Lower lobe of right lung (tissue), 2 donors: ENCODE measurements at places on chromosomes 16 and 17. TPM values are rescaled to one million over a fixed set of nuclear protein-coding genes. Genes with fewer than 3 reads are reported as not detected.

The HAS3 gene
- total RNA-seq: 12.6 TPM

- no peak for DNase-seq
These were observed 54.9 kb downstream of the IKZF3 start for GRCh38 chr17:39809221-39809620.

The SEC14L1 gene
- 146 TPM for total RNA-seq

DNA sequence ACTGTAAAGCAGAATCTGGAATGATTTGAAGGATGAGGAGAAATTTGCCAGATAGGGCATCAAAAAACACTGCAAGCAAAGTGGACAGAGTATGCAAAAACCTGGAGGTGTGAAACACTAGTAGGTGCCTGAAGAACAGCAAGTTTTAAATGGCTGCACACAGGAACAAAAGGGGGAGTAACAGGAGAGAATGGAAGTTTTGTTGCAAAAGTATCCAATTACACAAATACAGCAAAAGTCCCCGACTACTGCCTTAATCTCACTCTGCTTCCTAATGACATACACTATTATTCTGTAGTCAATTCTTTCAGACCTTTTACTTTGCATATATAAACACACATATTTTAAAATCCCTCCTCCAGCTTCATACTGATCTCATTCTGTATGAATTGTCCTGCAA, 1.5 kb downstream of the HEATR6 start:
- no peak for DNase-seq

GRCh38 chr17:50758989-50759544, 8.3 kb downstream of the ANKRD40CL start:
- DNase-seq: no peak

The VWA3A gene
- total RNA-seq: 12.3 TPM

DNA sequence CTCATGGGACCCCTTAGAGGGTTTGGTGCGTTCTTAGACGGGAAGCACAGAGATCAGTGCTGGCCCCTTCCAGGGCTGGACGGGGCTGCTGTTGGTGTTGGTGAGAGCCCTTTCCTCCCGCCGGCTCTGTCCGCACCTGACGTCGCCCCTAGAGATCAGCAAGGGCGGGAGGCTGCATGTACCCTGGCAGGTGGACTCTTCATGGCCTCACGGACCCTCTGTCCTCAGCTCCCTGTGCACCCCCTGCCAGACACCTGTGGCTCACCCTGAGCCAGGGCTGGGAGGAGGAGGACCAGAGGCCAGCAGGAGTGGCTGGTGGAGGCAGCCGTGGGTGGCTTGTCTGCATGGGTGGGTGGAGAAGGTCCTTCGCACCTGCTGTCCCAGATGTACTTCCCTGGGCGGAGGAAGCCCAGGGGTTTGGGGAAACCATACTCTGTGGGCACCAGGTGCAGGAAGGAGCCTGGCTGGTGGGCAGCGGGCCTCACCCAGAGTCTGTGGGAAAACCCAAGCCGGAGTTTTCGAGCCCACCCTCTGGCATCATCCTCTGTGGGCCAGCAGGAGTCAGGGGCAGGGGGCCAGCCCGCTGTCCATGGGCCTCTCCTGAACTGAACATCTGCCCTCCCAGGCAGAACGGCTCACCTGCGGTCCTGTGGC, 348.6 kb downstream of the SEC14L1 start:
- DNase-seq: no peak

GRCh38 chr17:17035490-17035889, 6.8 kb upstream of the MPRIP start:
- no peak for DNase-seq

DNA sequence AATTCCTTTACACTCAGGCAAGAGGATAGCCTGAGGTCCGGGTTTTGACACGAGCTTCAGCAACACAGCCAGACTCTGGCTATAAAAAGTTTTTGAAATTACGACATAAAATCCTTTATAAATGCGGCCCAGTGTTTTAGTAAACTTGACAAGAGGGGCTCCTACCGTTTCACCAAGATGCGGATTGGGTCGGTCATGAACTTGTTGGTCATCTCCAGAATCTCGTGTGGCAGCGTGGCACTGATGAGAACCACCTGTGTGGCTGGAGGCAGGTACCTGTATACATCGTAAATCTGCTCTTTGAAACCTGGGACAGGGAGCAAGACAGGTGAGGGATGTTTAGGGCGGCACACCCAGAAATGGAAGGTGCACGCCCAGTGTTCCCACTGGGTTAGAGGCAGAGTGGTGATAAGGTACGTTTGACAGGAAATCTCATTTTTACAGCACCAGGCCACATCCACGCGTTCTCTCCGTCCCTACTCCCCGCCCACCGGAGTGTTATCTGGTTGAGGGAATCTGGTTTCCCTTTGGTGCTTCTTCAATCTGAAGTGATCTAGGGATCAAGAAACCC, 8.0 kb downstream of the EIF4A3 start:
- DNase-seq: no peak

DNA sequence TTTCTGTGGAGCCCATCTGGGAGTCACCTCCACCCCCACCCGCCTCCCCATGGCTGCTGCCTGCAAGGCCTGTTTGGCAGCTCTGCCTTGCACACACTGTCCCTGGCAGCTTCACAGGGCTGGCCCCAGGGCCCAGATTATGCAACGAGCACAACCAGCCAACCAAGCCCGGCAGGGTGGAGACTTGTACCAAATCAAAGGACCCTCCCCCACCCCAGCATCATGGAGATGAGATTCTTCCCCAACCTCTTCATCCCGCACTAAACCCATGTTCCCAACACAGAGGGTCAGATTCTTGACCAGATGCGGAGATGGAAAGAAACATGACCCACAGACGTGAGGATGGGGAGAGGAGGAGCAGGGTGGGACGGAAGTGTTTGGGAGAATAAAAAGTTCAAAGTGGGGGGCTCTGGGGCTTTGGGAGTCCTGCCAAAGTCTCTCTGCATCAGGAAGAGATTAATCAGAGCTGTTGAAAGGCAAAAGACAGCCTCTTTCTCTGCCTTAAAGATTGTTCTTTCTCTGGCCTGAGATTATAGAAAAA, 3.8 kb downstream of the SMARCD2 start:
- peak; percentile 92 for DNase-seq

DNA sequence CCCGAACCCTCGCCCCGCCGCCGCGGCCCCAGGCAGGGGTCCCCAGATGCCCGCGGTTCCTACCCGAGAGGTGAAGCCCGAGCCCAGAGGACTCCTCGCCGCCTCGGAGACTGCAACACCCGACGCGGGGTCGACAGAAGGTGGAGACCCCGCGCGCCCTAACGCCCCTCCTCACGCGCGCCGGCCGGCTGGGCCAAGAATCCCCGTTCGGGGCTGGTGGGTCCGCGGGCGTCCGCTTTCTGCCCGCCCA, 515 bp downstream of the SUMO2 start:
- DNase-seq: no peak

DNA sequence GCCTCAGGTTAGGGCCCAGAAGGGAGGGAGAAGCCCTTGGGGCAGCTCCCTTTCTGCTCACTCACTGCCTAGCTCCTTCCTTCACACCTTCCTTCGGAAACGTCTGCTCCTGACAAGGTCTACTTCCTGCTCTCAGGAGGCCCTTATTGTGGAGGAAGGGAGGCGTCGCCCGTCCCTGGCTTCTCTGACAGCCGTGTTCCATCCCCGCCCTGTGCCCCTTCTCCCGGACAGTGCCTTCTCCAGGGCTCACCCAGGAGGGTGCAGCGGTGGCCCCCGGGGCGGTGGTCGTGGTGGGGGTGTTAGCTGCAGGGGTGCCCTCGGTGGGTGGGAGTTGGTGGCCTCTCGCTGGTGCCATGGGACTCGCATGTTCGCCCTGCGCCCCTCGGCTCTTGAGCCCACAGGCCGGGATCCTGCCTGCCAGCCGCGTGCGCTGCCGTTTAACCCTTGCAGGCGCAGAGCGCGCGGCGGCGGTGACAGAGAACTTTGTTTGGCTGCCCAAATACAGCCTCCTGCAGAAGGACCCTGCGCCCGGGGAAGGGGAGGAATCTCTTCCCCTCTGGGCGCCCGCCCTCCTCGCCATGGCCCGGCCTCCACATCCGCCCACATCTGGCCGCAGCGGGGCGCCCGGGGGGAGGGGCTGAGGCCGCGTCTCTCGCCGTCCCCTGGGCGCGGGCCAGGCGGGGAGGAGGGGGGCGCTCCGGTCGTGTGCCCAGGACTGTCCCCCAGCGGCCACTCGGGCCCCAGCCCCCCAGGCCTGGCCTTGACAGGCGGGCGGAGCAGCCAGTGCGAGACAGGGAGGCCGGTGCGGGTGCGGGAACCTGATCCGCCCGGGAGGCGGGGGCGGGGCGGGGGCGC, 231.9 kb downstream of the SEC14L1 start:
- DNase-seq: peak; percentile 86

GRCh38 chr16:4684058-4684715, 9.2 kb upstream of the NUDT16L1 start:
- no peak for DNase-seq

GRCh38 chr17:3622977-3623594, 13.0 kb downstream of the SHPK start:
- no peak for DNase-seq

DNA sequence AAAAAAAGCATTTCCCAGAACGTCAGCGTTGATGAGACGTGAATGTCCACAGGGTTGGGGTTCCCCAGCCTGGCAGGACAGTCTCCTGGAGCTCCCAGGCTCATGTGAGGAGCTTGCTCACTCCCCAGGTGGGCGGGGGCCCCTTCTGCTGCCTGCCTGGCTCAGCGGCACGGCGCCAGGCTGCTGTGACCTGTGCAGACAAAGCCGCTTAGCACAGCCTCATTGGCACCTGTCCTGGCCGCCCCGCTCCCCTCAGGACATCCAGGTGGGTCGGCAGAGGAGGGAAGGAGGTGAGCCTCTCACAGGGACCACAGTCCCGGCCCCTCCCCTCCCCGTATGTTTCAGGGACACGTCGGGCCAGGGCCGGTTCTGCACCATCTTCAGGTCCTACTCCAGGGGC, 12.9 kb upstream of the WFIKKN1 start:
- DNase-seq: peak; percentile 72

The CCL22 gene
- total RNA-seq: 2.0 TPM

GRCh38 chr16:67805718-67806427, 487 bp downstream of the RANBP10 start:
- DNase-seq: peak; percentile 57

- DNase-seq: peak; percentile 74
These were observed 879 bp downstream of the SOCS1 start for GRCh38 chr16:11254913-11255736.

- DNase-seq: no peak
These were observed 4.1 kb upstream of the KDM8 start for GRCh38 chr16:27199235-27199586.

GRCh38 chr17:1736348-1737281, 6.1 kb upstream of the SERPINF2 start:
- DNase-seq: peak; percentile 81

- DNase-seq: no peak
These were observed 22.1 kb downstream of the COX10 start for GRCh38 chr17:14091367-14091766.

- no peak for DNase-seq
These were observed 216.0 kb downstream of the C16orf78 start for GRCh38 chr16:49589544-49590031.

The CDH13 gene
- total RNA-seq: 14.3 TPM

The ANKFN1 gene
- 4.3 TPM for total RNA-seq

- DNase-seq: no peak
These were observed 657.8 kb downstream of the MAF start for GRCh38 chr16:78942625-78943245.

DNA sequence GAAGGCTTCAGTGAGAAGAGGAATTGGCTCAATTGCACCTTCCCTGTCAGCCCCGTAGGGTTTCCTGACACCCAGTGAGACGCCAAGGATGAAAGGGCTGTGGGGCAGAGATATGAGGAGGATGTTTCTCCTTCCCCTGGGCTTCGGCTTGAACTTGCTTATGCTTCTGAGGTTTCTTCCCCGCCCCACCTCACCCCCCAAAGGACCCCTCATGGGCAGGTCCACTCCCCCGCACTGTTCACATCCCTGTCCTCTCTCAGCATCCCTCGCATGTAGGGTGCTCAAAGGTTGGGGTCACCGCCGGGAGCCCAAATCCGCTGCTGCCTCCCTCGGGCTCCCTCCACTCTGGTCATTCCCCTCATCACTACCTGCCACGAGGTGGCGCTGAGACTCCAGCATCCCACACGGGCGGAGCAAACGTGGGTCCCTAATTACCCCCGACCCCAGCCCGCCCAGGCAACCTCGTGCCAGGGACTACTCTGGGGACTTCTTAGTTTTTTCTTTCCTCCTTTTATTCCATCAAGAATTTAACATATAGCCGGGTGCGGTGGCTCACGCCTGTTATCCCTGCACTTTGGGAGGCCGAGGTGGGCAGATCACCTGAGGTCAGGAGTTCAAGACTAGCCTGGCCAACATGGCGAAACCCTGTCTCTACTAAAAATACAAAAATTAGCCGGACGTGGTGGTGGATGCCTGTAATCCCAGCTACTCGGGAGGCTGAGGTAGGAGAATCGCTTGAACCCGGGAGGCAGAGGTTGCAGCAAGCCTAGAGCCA, 3.3 kb upstream of the TRARG1 start:
- DNase-seq: peak; percentile 74

The STAT5A gene
- total RNA-seq: 53.3 TPM

The MYH3 gene
- total RNA-seq: 1.2 TPM

- DNase-seq: peak; percentile 77
These were observed 512 bp downstream of the AKAP1 start for GRCh38 chr17:57085448-57086068.

The SLC5A11 gene
- 0.27 TPM for total RNA-seq

The MRC2 gene
- total RNA-seq: 91.2 TPM

GRCh38 chr17:83009414-83010205, 69.8 kb upstream of the METRNL start:
- DNase-seq: no peak

DNA sequence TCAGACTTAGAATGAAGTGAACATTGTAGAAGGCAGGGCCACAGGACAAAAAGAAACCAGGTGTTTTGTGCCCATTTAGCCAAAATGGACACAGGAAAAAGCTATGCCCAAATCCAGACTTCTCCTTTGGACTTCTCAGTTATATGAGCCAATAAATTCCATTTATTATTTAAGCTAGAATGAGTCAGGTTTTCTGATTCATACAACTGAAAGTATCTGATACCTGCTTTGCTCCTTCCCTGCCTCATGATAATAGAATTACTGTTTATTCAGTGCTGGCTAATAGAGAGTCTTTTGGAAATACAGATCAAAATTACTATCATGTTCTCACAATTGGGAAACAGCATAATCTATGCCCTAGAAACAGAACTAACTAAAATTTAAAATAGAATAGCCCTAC, 8.7 kb upstream of the CPD start:
- no peak for DNase-seq

The C16orf96 gene
- total RNA-seq: 0.21 TPM

The TTYH2 gene
- total RNA-seq: 7.7 TPM

DNA sequence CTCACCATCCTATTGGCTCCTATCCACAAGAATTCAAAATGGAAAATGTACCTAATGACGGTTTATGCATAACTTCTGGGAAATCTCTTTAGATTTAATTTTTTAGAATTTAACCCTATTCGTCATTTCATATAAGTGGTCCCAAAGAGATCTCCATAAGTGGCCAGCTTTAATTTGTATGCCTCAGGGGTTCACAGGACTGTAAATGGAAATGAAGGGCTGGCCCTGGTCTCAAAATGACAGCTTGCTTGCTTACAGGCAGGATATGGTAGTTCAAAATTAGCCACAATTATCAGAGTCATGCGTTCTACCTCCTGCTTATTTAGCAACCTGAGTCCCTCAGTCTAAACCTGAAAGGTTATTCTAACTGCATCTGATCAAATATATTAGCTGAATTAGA, 6.6 kb upstream of the NACA2 start:
- no peak for DNase-seq
